ENCODE measurements at places on chromosomes 2 and 18.

DNA sequence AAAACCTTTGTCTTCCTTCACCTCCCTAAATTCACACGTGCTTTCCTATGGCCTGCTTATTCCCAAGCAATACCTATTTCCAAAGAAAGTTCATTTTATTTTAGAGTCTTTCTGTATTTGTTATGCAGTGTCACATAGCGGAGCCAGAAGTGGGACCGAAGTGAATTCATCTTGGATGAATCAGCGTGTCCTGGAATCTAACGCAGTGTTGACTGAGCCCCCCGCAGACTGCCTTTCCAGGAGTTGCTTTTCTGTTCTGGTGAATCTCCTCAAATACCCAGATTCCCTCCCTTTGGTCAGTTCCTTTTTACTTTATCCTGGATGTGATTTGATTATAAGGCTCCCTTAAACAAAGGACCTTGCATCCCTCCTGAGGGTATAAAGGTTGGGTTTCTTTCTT lies 10.8 kb downstream of the ALPP start:
- no peak for DNase-seq

DNA sequence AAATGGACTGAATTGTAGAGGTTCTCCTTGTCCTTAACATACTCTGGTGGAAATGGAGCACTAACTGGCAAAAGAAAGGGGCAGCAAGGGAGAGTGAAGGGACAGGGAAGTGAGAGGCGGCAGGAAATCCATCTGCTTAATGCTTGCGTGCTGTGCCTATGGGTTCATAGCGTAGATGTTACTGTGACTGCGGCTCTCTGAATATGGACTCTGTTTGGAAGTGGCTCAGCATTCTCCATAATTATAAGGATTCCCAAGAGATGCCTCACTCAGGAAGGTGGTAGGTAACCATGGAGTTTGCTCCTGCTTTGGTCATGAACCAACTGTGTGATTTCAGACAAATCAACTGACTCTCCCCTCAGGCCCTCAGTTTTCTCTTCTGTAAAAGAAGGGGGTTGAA lies 50.0 kb downstream of the MYO3B start:
- no peak for DNase-seq

GRCh38 chr2:76050196-76050595 lies 339.5 kb upstream of the GCFC2 start:
- no peak for DNase-seq

DNA sequence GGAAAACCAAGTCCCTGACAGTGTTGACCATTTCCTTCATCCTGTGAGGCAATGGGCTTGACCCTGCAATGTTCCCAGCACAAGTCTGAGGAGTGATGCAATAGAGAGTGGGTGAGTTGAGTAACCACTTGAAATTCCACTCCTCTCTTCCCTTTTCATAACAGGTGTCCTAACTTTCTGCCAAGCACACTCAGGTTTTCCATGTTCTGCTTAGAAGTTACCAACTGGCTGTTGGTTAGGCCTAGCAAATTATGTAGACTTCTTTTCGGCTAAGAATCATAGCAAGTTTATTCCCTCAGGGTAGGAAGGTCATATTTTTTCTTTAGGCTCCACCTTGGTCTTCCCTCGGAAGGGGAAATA lies 11.5 kb downstream of the GNLY start:
- DNase-seq = no peak

GRCh38 chr2:220277445-220277975 lies 650.1 kb downstream of the SLC4A3 start:
- no peak for DNase-seq

GRCh38 chr2:111030260-111030891 lies 90.3 kb upstream of the BCL2L11 start:
- no peak for DNase-seq

- no peak for DNase-seq
These were observed 47.5 kb upstream of the TWSG1 start for GRCh38 chr18:9287036-9287435.

- no peak for DNase-seq
These were observed 5.1 kb downstream of the SERPINB11 start for GRCh38 chr18:63707816-63708215.

DNA sequence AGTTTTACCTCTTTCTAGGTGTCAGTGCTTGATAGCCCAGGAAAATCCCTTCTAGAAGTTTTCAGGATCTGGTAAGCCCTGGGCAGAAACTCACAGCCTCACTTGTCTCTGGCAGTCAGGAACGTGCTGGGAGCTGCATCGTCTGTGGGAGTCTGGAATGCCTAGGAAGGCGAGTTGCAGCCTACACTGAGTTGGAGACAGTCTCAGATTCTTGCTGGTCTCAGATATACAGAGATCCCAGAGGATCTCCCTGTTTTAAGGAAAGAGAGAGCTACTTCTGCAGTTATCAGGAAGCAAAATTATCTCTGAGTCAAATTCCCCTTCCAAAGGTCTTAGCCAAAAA lies 104.4 kb upstream of the CDC42EP3 start:
- DNase-seq = no peak

DNA sequence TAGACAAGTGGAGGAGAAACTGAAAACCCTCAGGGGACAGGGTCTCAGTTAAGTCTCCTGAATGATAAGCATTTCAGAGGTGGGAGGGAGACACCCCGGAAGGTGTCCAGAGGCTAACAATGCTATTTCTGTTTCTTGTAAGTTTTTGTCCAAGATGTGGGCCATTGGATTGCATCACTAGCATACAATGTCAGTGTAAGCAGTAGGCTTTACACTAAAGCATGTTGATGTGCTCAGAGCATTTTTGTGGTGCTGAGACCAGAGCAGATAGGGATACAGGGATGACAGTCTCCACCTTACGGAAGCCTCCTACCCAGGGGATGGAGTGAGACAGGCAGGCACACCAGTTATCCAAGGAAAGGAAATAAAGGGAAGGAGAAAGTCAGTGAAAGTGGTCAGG lies 2.2 kb upstream of the IL1R1 start:
- DNase-seq = no peak

DNA sequence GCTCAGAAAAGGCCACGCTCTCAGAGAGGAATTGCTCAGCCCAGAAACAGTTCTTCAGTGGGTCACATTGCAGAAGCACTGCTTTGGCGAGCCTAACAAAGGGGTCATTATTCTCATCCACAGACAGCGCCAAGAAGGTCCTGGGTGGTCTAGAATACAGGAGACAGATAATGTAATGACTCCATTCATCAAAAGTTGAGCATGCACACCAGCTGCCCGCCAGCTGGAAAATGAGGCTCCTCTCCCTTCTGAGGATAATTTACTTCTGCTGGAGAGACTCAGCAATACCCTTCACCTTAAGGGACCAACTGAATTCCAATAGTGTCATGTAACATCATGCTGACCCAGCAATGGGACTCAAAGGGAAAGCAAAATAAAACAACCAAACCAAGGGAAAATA lies 79.9 kb downstream of the TRIB2 start:
- no peak for DNase-seq

GRCh38 chr2:235616885-235617284 lies 123.0 kb downstream of the AGAP1 start:
- DNase-seq = no peak

DNA sequence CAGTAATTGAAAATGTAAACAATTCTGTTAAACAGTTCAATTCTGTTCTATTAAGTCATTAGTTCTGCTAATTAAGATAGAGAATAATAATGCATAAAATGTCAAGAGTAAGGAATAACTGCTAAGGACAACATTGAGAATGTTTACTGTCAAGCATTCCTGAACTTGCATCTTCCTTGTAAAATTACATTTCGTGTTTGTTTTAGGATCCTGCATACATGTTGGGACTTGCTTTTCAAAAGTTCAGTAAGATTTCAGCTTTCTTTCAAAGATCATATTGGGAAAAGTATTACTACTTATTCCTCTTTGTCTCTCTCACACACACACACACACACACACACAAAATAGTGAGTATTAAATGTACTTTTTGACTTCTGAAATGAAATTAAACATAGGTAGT lies 20.5 kb downstream of the DYNC1I2 start:
- DNase-seq = no peak

GRCh38 chr2:172380436-172381274 lies 46.7 kb upstream of the ITGA6 start:
- DNase-seq = no peak

GRCh38 chr2:230075988-230076631 lies 7.4 kb upstream of the SLC16A14 start:
- DNase-seq = no peak

GRCh38 chr2:207514451-207514850 lies 15.3 kb upstream of the CREB1 start:
- no peak for DNase-seq

- DNase-seq = no peak
These were observed 57.4 kb downstream of the GATA6 start for GRCh38 chr18:22226801-22227200.

DNA sequence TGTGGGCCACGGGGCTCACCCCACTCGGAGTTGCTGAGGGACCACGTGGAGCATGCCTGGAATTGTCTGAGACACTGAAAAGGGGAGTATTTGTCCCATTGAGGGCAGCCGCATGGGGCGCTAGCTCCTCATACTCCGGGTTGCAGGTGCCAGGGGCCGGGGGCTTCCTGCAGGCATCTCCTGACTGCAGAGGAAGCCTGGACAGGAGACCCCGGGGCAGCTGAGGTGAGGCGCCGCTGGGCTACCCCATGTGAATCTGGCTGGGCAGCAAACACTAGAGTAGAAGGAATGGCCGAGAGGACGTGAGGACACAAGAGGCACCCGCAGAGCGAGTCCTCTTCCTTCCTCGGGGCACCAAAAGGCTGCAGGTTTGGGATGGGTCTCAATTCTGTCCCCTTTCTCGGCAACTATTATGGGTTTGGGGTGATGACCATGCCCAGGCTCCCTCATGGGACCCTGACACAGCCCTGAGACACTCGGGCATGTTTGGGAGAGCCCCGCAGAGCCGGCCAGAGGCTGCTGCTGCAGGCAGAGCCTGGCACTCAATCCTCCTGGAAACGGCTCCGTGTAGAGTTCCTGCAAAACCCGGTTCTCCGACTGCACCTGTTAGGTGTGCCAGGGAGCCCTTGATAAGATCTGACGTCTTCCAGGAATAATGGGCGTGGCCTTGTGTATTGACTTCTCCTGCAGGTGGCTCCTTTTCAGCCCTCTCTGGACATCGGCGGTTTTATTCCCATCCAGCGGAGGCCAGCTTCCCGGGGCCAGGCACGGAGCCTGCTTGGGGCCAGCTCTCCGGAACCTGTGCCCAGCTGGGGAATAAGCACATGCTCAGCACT lies 77.0 kb downstream of the CTIF start:
- no peak for DNase-seq
